Activated naive CD4-positive, alpha-beta T cell (primary cell): ENCODE measurements at places on chromosomes 3 and 15.

GRCh38 chr3:41148478-41148877 lies 50.8 kb upstream of the CTNNB1 start:
- DNase-seq, result no peak

- no peak for DNase-seq
These were observed 166.9 kb downstream of the CHST2 start for GRCh38 chr3:143286392-143287010.

- DNase-seq, result no peak
These were observed 41.8 kb downstream of the SERPINI1 start for GRCh38 chr3:167777356-167777755.

GRCh38 chr3:121698476-121698875 lies 37.8 kb upstream of the HCLS1 start:
- DNase-seq, result no peak

DNA sequence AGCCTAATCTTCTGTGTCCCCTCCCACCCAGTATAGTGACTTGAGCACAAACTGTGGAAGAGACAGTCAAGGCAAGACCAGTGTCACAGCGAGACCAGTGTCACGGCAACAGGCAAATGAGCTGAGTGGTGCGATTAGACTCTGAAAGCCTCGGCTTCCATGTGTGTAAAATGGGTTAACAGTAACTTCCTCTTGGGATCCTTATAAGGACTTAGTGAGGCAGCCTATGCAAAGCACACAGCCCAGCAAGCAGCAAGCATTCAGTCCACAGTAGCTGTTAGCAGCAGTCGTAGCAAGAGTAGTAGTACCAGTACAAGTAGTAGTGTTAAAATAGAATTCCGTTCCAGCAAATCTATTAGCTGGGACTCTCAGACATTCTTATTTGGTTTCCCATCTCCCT lies 334.1 kb downstream of the GABRB3 start:
- DNase-seq, result no peak

GRCh38 chr15:78992416-78993256 lies 47.8 kb upstream of the CTSH start:
- no peak for DNase-seq

- DNase-seq, result no peak
These were observed 231.8 kb downstream of the CHST2 start for GRCh38 chr3:143351354-143351753.

DNA sequence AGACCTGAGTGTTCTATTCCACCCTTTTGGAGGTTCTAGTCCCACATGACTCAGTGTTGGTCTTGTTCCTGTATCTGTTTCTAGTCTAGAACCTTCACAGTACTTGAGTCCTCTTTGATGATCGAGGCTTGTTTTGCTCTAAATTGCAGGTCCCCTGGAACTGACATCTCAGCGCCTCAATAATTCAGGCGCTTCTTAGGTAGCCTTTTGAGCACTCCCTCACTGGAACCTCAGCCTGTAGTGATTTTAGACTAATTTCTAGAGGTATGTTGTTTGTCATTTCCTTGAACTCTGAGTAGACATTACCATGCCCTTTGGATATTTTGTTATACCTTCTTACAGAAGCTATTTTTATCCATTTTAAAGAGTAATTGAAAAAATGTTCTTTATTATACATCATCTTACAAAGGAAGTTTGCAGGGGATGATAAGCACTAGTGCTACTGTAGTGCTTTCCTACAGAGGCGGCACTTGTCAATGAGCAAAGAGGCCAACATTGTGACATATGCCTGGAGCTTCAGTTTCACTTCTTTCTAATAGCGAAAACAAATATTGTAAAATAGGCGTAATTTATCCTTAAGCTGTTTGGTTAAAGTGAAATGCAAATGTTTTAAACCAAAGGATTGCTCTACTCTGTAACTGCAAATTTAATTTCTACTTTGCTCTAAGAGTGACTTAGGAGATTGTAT lies 75.7 kb downstream of the EFL1 start:
- DNase-seq, result no peak

GRCh38 chr3:58383904-58384303 lies 49.7 kb downstream of the PDHB start:
- DNase-seq, result no peak

GRCh38 chr15:77855871-77856270 lies 221.6 kb downstream of the TBC1D2B start:
- DNase-seq, result no peak

GRCh38 chr3:45592830-45593707 lies 1.5 kb upstream of the LIMD1 start:
- DNase-seq, result peak; percentile 17

DNA sequence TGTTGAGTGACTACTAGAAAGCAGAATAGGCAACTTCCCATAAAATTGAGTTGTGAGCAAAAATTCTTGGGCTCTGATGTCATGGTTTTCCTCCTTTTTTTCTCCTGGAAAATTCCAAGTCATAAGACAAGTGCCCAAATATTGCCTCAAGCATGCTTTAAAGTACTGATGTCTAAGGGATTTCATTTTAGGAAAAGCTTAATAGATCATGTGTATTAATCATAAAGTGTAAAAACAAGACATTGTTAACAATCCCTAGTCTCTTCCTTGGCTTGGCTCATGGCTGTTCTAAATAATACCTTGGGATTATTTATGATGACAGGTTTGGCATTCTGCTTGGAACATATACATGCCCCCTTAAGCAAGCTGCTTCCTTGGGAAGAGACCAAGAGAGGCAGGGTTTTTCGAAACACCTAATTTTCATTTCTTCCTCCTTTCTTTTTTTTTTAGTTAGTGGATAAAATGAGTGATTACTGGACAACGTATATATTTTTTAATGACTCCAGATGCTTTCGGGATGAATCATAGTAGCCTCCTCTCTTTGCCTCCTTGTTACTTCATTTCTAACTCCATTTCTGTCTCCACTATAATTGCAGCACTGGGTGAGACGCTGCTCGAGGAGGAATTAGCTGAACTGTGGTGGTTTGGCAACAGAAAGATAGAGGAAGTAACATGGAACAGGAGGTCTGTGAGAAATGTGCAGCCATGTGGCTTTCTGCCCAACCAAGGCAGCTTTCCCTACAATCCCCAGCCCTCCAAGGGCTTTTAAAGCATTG lies 104.9 kb downstream of the TPRG1 start:
- no peak for DNase-seq

DNA sequence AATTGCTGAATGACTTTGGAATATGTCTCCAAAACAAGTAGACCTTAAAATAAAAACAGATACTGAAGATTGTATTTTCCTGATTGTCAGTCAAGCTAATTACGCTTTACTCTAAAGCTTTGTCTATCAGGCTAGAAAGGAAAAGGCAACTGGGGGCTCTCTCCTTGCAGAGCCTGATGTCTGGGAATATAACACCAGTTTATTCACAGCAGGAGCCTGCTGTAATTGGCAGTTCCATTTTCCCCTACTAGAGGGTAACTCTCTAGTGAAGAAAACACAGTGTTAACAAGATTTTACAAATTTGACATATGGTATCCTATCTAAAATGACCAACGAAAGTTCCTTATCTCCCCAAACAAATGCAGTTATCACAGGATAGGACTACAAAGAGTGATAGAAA lies 158.8 kb downstream of the PDZRN3 start:
- DNase-seq, result no peak

- DNase-seq, result no peak
These were observed 2.3 kb downstream of the ITPKA start for GRCh38 chr15:41495736-41496599.

GRCh38 chr3:171193693-171194092 lies 167.2 kb upstream of the SLC2A2 start:
- no peak for DNase-seq

DNA sequence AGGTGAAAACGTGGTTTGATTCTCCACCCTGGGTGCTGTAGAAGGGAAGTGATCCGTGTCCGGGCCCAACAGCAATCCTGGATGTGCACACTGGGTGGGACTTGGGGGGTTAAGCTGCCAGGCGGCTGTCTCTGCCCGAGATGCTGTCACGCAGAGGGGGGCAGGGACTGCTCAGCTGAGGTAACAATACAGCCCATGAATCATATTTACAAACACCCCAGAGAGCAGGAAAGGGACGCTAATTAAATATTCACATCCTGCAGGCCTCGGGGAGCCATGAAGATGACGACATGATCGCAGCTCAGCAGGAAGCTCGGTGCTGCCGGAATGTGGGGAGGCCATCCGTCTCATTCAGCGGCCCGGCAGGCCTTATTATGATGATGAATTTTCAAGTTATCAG lies 17.9 kb upstream of the CRABP1 start:
- no peak for DNase-seq

GRCh38 chr3:37934631-37935289 lies 55.8 kb upstream of the VILL start:
- DNase-seq, result no peak

GRCh38 chr3:161314836-161315395 lies 56.4 kb downstream of the SPTSSB start:
- no peak for DNase-seq

DNA sequence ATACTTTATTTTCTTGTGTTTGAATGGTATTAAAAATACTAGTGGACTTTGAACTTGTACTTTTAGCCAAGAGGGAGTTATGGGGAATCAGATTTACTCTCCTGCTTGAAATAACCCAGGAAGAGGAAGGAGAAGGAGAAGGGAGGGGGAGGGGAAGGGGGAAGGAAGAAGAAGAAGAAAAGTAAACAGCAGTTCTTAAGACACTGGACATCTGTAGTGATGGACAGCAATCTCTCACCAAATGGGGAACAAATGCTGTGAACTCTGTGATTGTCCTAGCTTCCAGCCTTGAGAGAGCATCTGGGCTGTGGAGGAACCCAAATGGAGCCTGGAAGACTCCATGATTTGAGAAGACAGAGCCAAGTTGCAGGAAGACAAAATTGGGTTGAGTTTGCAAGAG lies 52.0 kb downstream of the VPS8 start:
- DNase-seq, result no peak

DNA sequence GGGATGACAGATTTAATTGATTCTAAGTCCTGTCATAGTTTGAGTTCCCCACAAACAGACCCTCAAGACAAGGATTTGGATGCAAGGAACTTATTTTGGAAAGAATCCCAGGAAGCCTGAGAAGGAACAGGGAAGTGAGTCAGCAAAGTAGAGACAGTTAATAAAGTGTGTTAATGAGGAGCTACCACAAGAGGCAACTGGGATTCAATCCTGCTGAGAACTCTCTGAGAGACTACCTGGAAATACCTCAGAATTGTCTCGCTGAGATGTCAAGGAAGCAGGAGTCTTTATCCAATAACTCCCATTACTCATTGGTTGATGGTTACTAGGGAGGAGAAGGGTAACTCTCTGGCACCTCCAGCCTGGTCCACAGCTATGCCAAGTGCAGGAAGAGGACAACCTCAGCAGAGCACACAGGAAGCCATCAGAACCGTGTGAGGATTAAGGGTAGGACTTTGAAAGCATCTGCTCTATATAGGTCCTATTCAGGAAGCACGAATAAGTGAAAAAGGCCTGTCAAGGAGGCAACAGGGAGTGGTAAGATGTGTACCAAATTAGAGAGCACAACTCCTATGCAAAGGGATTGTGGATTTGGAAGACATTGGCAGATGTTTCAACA lies 311.1 kb upstream of the KCNH8 start:
- no peak for DNase-seq

GRCh38 chr15:33154351-33155166 lies 40.0 kb downstream of the FMN1 start:
- DNase-seq, result no peak

DNA sequence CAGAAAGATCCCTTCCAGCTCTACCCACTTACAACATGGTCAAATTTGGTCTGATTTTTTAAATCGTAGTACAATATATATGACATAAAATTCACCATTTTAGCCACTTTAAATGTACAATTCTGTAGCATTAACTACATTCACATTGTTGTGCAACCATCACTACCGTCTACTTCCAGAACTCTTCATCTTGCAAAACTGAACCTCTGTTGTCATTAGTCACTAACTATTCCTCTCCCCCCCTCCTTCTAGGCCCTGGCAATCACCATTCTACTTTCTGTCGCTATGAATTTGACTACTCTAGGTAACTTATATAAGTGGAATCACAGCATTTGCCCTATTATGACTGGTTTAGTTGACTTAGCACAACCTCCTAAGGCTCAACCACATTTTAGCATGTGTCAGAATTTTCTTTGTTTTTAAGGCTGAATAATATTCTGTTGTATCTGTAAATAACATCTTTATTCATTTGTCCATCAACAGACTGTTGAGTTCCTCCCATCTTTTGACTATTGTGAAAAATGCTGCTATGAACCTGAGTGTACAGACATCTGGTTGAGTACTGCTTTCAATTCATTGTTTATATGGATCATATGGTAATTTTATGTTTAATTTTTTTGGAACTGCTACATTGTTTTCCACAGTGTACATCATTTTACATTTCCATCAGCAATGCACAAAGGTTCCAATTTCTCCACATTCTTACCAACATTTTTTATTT lies 35.5 kb upstream of the CCR2 start:
- no peak for DNase-seq

- no peak for DNase-seq
These were observed 35.1 kb upstream of the PPARG start for GRCh38 chr3:12253516-12254343.

- no peak for DNase-seq
These were observed 32.2 kb upstream of the LYZL4 start for GRCh38 chr3:42442640-42443039.

- no peak for DNase-seq
These were observed 48.7 kb downstream of the PRICKLE2 start for GRCh38 chr3:64176461-64176996.

DNA sequence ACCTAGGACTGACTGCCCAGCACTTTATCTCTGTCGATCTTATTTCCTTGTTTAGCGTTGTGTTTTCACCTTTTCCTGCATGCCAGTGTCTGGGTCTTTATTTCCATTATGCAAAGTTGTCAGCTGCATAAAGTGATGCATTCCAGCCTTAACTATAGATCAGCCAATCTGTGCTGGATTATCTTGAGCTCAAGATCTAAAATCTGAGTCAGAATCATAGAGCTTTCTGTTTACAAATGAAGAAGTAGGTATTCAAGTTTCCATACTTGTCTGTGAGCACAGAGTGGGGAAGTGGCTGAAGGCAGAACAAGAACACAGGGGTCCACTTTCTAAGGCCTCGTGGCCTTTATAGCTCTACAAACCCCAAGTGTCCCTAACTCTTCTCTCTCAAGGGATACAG lies 82.4 kb upstream of the PLCL2 start:
- DNase-seq, result no peak

DNA sequence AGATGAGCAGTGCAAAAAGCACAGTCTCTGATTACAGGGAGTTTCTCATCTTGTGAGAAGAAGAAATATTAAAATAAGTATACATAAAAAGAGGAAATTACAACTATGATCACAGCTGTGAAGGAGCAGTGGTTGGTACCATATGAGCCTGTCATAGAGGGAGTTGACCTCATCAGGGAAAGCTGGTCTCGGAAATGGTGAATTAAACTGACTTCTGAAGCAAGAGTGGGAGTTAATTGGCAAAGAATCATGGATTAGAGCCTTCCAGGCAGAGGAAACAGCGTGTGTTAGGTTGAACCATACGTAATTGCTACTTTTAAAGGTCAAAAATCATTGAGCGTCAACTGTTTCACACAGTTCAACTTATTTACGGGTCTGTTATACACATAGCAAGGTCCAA lies 539.1 kb downstream of the EDEM1 start:
- DNase-seq, result no peak

- DNase-seq, result no peak
These were observed at the start of gene GHRL for GRCh38 chr3:10292505-10293419. TSS of gene GHRL (minus strand) at chr3:10292947. CDS start at chr3:10290180, 2,767 bp downstream.
